ENCODE measurements at places on chromosomes 5 and 9. TPM values are rescaled to one million over a fixed set of nuclear protein-coding genes. Genes with fewer than 3 reads are reported as not detected.

Gene SIGMAR1
- 55.1 TPM for total RNA-seq

Gene LHX3
- total RNA-seq: not detected

Gene SH3PXD2B
- 0.51 TPM for total RNA-seq

Gene TXNDC8
- not detected for total RNA-seq

Gene TAF11L3
- total RNA-seq: not detected
